Skeletal muscle cell (primary cell): ENCODE measurements at places on chromosomes 7 and 10.

DNA sequence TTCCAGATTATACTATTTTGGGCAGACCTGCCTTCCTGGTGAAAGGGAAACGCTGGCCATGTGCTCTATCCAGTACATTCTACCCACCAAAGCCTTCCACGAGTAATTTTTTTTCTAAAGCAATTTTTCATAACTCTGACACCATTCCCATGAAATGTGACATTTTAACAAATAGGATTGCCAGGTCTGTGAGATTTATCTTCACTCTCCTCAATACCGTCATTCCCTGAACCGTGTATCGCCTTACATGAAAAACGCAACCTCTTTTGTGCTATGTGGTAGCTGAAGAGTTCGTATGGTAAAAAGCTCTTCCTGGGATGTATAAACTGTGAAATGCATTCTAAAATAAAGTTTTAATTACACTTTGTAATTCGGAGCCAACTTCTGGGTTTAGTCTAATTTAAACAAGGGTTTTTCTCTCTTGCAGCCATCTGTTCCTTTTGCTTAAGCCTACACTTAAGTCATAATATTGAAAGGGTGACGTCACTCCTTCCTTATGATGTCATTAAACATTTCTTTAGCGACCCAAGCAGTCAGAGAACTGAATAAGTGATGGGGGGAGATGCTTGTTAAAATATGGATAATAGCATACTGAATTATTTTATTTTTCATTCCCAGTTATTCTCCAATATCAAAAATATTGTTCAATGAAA, 27.7 kb downstream of the C1QL3 start:
- DNase-seq = no peak

GRCh38 chr7:31312889-31313288, 27.6 kb downstream of the NEUROD6 start:
- DNase-seq = no peak

- DNase-seq = no peak
Observed at GRCh38 chr10:4066581-4067390, 281.8 kb upstream of the KLF6 start.

DNA sequence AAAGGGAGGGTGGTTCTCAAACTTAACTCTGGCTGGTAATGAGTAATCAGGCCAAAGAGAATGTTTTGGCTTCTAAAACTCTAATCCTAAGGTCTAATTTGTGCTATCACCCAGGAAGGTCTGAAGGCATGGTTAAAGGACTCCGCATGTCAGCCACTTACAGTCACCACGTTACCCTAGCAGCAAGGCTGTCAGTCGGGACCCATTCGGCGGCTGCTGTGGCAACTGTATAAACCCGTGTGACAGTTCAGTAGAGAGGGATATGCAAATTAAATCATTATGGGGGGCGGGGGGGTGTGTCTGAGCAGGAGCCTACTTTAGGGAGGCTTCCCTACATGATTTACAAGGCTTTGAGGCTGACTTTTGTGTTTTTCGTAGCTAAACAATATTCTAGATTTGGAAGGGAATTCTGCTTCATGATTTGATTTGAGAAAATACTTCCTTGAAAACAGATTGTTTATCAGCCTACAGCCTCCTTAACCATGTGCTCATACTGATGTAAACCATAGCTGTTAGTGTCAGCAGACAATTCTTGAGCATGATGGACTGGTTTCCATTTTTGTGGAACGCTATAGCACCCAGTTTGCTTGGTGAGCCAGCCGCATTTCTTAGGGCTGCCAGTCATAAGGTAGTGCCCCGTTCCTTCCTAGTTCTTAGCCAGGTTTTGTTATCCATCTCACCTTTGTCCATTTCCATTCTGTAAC, 284.4 kb downstream of the USP6NL start:
- DNase-seq = no peak

- DNase-seq = no peak
Observed at GRCh38 chr10:96243296-96243695, 28.1 kb downstream of the BLNK start.

GRCh38 chr7:128383776-128384175, 22.3 kb upstream of the PRRT4 start:
- DNase-seq = no peak

GRCh38 chr10:6204341-6205191, 1.8 kb downstream of the PFKFB3 start:
- DNase-seq = peak; percentile 61

DNA sequence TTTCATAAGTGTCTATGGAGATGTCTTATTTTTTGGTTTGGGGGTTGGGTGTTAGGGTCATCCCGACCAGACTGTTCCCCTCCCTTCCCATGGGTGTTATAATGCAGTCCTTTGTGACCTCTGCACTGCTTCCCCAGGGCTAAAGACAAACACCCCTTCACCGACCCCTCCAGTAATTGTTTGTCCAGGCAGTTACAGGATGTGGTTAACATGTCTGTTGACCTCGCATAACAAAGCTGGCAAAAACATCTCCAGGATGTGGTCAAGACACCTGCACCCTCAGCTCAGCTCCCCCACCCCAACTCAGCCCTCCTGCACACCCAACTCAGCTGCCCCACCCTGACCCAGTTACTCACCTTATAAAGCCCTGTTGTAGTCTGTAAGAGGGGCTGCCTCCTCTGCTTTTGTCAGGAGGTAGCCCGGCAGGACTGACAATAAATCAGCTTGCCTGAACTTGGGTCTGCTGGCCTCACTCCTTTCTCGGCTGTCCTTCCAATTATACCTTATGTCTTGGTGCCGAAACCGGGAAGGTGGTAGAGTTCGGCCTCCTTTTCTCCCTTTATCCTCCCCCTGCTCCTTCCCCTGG, 102.2 kb downstream of the ZNF92 start:
- DNase-seq = no peak

GRCh38 chr10:98340261-98340939, 72.4 kb upstream of the LOXL4 start:
- no peak for DNase-seq

- DNase-seq = no peak
Observed at GRCh38 chr10:60615541-60615940, 162.7 kb upstream of the CDK1 start.
